ENCODE measurements at places on chromosomes 7 and 10.

- no peak for DNase-seq
Measured at GRCh38 chr7:107993891-107994291, 9.1 kb downstream of the LAMB1 start.

GRCh38 chr10:1498746-1499358, 238.5 kb downstream of the ADARB2 start:
- no peak for DNase-seq

- no peak for DNase-seq
Measured at GRCh38 chr7:123070702-123071286, 75.3 kb upstream of the TAS2R16 start.

- DNase-seq: no peak
Measured at GRCh38 chr10:62430881-62431280, 56.7 kb downstream of the ZNF365 start.

DNA sequence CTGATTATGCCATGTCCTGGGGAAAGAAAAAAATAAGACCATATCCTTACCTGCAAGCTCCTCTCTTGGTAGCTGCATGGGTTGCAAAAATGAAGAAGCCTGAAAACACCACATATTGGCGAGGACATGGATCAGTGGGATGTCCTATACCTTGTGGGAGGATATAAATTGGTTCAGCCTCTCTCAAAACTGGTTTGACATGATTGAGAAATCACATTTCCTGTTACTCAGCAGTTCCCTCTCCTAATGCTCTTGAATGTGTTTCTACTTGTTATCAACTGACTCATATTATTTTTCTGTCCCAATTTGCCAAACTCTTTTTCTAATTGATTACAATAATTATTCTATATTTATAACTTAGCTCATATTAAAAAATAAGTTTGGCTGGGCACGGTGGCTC, 380.2 kb downstream of the EXOC4 start:
- DNase-seq: no peak

GRCh38 chr10:14358886-14359573, 28.3 kb upstream of the FRMD4A start:
- DNase-seq: no peak

DNA sequence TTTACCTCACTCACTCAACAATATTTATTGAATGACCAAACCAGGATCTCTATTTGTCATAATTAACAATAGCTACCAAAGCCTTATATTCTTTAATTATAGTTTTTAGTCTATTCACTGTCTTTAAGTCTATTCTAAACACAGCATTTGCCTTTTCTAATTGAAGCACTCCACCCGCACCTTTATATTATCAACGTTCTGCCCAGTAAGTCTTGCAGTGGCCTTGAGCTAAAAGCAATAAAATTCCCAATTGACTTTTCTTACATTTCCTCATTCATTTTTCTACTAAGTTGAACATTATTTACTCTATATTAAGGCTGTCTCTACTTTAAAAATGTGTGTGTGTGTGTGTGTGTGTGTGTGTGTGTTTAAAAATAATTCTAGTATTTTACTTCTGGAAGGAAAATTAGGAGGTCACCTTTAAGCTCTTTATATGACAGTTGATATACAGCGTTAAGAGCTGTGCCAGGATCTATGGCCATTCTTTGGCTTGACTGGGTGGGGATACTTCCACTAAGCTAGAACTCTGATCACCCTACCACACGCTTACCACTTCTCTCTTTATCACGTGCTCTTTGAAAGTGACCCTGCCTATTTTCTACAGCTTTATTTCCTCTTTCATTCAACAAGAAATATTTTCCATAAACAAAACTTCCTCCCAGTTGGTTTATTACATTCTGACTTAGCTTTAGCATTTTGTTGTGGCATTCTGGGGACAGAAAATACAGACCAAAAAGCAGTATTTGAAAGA, 8.8 kb downstream of the PAPSS2 start:
- DNase-seq: no peak

DNA sequence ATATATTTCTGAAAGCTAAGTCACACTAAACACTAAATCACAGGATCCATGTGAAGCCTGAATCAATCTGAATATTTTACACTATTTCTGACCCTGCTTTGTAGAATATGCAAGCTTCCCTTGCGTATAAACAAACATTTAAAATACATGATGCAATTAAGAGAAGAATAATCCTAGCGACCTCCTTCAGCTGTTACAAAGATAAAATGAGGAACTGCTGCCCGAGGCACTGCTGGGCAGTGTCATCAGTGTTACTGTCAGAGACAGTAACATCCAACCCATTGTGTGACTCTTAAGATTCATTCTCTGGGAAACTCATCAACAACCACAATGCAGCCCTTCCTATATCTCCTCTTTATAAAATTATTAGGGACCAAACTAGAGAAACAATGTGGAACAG, 61.6 kb downstream of the COBL start:
- DNase-seq: no peak

DNA sequence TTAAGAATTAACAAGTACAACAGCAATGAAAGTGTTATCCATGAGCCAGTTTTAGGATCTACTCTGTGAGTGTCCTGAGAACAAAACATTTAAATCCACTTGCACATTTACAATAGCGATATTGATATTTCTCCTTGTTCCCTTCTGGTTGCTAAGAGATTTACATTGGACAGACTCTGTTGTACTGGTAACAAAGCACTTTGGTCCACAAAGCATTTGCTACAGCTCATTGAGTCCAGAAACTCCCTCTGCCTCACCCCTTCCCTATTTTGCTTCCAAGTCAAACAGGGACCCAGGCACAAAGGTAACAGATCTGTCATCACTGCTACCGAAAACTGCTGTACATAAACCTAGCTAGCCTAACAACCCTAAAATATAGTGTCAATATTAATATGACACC, 2.1 kb downstream of the ANK3 start:
- DNase-seq: no peak

DNA sequence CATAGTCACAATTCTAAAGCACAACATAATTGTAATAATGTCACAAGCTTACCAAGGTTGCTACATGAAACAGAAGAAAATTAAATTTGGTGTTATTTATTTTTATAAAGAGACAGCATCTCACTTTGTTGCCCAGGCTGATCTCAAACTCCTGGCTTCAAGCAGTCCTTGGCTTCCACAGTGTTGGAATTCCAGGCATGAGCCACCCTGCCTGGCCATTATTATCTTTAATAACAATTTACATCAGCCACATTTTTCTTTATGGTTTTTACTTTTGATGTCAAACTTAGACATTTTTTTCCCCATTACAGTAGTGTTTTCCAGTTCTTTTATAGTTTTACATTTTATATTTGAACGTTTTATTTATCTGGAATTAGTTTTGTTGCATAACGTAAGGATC, 46.7 kb downstream of the BMPR1A start:
- no peak for DNase-seq

DNA sequence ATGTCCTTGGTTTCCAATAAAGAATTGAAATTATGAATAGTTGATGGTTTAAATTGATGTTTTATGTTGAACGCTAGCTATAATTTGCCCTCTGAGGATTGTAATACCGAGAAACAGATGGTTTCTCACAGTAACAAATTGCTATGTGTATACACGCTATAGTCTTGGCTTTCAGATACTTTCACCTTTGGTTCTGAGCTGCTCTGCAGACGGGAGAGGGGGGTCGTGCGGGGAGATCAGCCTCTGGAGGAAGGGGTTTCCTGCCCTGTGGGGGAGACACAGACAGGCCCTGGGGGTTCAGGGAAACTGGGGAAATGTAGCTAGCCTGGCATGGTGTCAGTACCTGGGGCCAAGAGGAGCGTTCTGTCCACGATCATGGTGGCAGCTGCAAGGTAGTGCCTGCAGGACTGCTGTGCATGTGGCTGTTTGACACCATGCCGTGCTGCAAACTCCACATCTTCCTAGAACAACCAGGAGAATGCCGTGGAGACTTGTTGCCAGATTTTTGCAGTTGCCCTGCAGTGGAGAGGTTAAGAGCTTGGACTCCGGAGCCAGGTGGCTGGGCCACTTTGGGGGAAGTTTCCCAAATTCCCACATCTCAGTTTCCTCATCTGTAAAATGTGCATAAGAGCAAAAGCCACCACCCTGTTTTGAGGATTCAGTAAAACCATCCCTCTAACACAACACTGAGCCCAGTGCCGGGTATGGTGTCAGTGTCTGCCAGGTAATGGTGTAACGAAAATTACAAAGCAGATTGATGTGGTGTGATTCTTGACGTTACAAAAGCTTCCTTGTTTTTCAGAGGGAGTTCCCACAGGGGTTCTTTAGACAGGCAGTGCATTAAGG, 167.9 kb downstream of the CUX1 start:
- DNase-seq: no peak

- DNase-seq: no peak
Measured at GRCh38 chr10:11332846-11333245, 278.6 kb downstream of the USP6NL start.

DNA sequence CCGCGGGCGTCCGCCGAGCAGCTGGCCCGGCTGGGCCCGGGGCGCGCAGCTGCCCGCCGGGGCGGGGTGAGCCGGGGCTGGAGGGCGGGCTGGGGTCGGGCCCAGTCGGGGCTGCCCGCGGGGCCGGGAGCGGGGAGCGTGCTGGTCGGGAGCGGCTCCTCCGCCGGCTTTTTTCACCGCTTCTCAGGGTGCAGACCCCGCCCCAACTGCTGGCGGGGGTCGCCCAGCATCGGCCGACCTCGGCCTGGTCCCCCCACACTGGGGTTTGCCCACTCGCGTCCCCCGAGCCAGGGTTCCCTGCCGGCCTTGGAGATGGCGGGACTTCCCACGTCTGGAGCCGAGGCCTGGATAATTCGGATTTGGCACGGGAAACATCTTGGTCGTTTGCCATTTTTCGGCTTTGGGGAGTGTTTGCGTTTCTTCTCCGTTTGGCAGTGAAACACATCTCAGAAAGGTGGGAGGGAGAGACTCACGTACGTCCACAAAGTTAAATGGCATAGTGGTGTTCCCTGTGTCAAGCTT, 432 bp downstream of the TMEM248 start:
- DNase-seq: no peak

DNA sequence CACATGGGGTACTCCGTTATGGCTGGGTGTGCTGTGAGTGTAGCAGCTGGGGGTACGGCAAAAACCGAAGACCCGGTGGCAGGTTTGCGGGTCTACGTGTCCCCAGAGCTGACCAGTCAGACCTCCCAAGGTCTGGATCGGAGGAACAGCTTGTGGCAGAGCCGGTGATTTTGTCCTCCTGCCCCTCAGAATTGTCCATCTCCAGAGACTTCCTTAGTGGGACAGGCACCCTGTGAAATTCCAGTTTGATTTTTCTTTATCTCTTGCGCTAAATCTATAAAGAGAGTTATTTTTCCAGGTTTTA, 1.0 kb downstream of the EIF3B start:
- DNase-seq: no peak

DNA sequence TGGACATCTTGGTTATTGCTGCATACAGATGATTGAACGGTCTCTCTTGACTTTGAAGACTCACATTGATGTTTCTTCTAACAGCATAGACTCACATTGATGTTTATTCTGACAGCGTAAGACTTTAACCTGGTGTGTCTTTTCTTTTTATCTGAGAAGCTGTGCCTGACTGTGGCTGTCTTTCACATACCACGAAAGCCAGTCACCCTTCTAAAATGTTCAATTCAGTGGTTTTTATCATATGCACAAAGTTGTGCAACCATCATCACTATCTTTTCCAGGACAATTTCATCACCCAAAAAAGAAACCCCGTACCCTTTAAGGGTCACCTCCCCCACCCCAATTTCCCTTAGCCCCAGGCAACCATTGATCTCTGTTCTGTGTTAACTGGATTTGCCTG, 24.7 kb downstream of the CELF2 start:
- no peak for DNase-seq

GRCh38 chr7:106617860-106618259, 43.1 kb downstream of the CCDC71L start:
- DNase-seq: no peak

DNA sequence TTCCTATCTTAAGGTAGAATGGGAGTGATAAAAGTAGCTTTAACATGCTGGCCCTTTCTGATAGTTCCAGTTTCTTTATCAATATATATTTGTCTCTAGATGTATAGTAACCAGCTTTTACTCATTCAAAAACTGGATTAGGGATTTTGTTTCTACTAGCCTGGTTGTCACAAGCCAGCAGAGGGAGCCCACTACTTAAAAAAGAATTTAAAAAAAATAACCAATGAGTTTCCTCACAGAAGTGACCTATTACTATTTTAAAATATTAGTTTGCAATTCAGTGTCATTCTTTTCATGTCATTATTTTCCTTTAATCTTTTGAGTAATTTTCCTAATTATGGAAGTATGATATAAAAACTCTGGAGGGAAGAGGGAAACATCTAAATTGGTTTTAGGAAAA, 142.1 kb downstream of the PHTF2 start:
- DNase-seq: no peak

GRCh38 chr7:48180981-48181380, 9.7 kb downstream of the ABCA13 start:
- DNase-seq: no peak

- no peak for DNase-seq
Measured at GRCh38 chr10:76297780-76298281, 866.4 kb downstream of the LRMDA start.

DNA sequence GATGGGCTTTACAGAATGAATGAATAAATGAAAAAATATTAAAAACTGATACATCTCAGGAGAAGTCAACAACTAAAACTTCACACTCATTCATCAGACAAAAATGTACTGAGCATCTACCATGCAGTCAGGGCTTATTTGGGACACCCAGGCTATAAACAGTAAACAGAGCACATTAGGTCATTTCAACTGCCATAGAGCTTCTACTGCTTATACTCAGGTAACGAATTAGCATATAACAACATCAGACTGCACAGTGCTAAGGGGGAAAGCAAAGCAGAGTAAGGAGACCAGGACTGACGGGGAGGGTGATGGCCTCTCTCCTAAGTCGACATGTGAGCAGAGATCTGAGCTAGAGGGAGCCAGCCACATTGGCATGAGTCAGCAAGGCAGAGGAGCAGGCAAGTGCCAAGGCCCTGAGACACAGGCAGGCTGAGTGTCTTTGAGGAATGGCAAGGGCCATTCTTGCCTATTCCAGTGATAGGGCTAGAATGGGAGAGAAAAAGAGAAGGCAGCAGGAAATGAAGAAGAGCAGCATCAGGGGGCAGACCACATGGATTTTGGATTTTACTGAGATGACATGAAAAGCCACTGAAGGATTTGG, 528.9 kb downstream of the PARD3 start:
- no peak for DNase-seq

DNA sequence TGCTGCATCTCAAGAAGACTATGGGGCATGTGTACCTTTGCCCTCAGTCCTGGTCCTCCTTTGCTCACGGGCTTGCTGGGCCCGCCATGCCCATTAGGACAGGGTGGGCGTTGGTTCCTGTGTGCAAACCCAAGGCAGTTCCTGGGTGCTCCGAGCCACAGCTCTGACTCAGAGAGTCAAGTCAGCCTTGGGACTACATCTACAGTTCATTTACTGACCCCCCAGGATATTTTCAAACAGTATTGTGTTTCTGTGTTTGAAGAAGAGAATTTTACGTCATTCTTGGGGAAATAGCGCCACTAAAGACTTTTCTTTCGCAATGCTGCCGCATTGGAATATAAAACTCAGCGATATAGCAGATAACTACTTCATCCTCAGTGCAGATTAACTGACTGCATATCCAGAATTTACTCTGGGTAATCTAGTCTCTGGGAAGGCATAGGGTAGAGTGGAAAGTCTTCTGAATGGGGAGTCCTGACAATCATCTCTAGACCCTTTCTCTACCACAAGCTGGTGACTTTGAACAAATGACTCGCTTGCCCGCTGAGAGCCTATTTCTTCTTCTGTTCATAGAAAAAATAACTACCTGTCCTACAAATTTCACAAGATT, 638.9 kb upstream of the FZD8 start:
- DNase-seq: no peak
